NCI-H446 treated with DMSO at 0.1 percent for 48 hours (cell line): ENCODE measurements at places on chromosomes 13 and 19.

DNA sequence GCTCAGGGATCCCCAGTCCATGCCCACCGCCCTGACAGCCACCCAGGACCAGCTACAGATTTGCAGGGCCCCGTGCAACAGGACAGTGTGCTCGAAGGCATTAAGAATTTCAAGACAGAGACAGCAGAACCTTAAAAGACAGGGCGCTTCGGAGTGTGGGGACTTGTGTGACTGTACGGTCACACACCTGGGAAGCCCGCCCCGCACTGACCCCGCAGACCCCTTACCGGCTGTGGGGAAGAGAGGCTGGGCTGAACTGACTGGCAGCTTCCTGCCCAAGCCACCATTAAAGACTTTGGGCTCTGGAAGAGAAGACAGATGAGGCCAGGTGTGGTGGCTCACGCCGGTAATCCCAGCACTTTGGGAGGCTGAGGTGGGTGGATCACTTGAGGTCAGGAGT lies 14.4 kb downstream of the STAP2 start:
- DNase-seq = no peak

DNA sequence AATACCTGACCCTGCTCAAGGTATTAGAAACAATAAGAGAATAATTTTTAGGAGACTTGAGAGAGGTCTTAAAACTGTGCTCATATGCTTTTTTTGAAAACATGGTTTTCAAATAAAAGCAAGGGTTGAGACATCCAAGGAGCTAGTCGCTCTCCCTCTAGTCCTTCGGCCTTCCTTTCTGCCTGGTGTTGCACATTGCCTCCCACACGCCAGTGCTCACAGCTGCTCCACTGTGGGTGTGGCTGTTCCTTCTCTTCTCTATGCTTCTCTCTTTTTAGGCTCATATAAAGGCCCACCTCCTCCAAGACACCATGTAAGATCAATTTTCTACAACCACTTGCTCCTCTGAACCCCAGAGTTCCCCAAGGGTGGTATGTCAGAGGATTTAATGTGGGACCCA lies 352.6 kb downstream of the ENOX1 start:
- DNase-seq = no peak

GRCh38 chr13:26342898-26343297 lies 89.0 kb downstream of the CDK8 start:
- DNase-seq = no peak

- DNase-seq = no peak
Measured at GRCh38 chr13:100128373-100128772, 39.5 kb downstream of the PCCA start.

DNA sequence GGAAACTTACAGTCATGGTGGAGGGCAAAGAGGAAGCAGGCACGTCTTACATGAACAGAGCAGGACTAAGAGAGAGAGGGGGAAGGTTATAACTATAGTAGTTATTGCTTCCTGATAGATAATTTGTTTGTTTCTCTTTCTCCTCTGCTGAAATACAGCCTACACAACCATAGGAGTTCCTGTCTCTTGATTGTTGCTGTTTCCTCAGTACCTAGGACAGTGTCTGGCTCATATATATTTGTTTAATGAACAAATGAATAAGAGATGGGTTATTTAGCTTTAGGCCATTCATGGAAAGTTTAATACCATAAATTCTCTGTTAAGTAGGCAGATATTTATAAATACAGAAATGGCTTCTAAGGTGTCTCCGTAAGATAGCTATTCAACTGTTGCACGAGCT lies 95.2 kb downstream of the PCCA start:
- DNase-seq = no peak

DNA sequence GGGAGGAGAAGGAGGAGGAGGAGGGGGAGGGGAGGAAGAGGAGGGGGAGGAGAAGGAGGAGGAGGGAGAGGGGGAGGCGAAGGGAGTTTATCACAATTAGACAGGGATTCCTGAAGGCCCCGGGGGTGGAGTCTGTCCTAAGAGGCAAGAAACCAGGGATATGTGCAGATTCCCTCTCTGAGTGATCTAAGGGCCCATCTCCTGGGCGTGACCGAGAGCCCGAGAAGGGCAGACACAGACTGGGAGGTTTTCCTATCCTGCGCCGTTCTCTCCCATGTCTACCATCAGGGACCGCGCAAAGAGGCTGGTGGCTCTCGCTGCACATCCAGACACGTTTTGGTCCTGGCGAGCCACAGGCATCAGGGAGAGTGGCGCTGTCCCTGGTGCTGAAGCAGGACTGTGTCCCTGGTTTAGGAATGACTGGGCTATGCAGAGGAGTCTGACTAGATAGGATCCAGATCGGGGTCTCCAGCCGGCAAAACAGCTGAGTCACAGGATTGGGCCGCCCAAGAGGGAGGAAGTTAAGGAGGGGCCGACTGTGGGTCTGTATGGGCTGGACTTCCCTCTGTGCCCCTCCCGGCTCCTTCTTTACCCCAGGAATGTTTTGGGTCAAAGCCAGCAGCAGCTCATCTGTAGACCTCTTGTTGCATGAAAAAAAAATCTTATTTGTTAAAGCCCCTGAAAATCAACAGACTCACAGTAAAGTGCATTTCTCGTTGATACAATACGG lies 17.9 kb upstream of the ZNF175 start:
- no peak for DNase-seq

- no peak for DNase-seq
Measured at GRCh38 chr13:91405240-91405639, 6.8 kb downstream of the GPC5 start.

DNA sequence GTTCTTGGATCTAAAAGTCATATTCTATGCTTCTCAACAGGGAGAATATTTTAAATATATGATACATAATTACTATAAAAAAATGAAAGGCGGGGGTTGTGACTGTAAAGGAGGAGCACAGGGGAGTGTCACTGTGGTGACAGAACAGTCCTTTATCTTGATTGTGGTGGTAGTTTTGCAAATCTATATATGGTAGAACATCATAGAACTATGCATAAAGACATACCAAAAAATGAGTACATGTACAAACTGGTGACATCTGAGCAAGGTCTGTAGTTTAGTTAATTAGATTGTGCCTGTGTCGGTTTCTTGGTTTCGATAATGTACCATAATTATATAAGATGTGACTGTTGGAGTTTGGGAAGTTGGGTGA lies 38.7 kb upstream of the GARRE1 start:
- no peak for DNase-seq

DNA sequence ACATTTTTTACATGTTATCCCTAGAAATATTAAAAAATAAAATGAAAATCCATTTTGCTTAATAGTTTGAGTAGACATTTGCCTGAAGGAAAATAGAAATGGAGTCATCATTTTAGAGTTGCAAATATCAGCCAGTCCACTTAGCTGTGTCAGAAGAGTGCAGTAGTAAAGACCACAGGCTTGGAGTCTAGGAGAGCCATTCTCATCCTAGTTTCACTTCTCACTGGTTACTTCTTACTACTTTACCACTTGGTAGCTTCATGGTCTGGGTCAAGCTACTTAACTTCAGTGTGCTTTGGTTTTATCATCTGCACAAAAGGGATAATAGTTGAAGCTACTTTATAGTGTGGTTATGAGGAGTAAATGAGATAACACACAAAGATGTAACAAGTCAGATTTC lies 286.5 kb upstream of the NBEA start:
- no peak for DNase-seq
